ENCODE measurements at places on chromosomes 3 and 15.

DNA sequence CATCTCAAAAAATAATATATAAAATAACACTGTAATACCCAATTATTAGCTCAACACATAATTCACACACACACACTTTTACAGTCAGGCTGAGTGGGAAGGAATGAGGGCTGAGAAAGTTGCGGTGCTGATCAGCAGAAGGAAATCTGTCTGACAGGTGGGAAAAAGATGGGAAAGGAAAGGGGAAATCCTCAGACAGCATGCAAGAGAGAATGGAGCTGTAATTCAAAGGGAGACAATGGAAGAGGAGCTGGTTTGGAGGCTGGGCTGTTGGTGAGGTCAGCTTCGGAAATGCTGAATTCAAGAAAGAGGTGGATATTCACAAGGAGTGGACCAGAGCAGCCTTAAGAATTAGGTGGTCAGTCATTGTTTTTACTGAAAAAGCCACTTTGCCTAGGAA is 121.6 kb upstream of the LMOD3 start:
- DNase-seq, result no peak

- no peak for DNase-seq
Measured at GRCh38 chr15:99657996-99658395, 75.2 kb downstream of the LYSMD4 start.

- DNase-seq, result no peak
Measured at GRCh38 chr15:68552773-68553172, 26.0 kb upstream of the CORO2B start.

GRCh38 chr3:125102470-125102869 is 46.7 kb upstream of the HEG1 start:
- no peak for DNase-seq

DNA sequence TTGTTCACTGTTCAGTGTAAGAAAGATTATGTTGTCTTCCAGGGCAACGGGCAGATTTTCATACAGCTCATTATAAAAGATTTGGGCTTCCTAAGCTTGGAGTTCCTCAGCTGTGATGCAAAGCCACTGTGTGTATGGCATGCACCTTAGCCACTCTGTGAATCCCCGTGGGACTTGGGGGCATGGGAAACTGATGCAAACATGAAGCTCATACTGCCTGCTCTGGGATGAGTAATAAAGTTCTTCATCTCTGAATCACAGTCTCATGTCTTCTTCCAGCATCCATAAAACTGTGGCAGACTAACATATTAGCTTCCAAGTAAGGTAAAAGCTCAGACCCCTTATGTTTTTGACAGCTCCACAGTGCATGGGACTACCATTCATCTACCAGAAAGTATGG is 154.3 kb upstream of the RORA start:
- no peak for DNase-seq

- DNase-seq, result no peak
Measured at GRCh38 chr3:24323272-24323671, 171.4 kb downstream of the THRB start.

- DNase-seq, result no peak
Measured at GRCh38 chr3:65052101-65052500, 364.3 kb upstream of the ADAMTS9 start.

DNA sequence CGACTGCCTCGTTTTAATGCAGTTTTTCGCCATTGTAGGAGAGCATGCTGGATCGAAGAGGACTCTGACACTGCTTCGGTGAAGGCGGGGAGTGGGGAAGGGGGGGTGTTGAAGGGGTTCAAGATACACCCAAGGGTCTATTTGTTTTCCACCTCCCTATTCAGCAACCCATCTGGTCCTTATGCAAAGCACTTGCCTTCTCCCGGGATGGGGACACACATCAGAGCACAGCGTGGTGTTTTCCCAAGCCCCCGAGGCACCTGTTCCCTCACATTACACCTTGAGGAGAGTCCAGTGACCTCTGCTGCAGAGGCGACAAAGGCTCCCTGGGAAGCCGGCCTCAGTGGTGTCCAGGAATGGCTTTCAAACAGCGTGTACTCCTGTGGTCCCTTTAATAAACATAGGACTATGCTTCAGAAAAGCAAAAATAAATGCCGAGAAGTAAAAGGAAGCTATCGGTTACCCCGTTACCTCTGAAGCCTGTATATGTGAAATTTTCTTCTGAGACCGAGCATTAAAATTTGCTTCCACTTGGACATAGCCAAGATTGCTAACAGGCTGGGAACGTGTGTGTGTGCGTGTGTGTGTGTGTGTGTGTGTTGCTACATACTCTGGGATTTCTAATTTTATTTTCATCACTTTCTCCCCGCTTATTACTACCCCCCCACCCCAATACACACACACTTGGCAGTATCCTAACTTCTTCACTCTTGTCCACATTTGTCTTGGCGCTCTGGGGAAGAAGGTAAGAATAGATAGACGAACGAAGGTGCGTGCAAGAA is 53.2 kb downstream of the CCDC54 start:
- no peak for DNase-seq

DNA sequence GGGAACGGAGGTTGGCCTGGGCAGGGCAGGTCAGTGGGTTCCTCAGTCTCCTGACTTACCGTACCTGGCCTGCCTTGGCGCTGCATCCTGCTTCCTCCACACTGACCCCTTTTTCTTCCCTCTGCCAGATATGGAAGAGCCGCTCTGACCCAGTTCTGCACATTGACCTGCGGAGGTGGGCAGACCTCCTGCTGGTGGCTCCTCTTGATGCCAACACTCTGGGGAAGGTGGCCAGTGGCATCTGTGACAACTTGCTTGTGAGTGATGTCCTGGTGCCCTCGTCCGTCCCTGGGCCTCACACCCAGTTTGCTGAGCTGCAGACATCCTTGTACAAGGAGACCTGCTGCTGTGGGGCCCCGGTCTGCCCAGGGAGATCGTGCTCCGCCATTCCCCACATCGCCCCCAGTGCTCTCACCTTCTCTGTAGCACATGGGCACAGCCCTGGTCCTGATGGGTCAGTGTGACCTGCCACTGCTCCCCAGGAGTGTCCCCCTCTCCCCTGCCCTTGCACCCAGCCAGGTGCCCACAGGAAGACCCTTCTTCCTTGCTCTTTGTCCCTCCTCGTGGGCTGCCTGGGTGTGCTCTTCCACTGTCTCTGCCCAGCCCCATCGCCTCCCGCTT is 21.0 kb downstream of the PPCDC start:
- DNase-seq, result no peak

- DNase-seq, result no peak
Measured at GRCh38 chr15:59315914-59316451, 56.7 kb downstream of the MYO1E start.

GRCh38 chr15:28984421-28985315 is 98.9 kb downstream of the APBA2 start:
- DNase-seq, result no peak

- no peak for DNase-seq
Measured at GRCh38 chr3:976006-976405, 116.8 kb upstream of the CNTN6 start.

GRCh38 chr3:115877615-115877899 is 254.2 kb downstream of the GAP43 start:
- DNase-seq, result no peak

DNA sequence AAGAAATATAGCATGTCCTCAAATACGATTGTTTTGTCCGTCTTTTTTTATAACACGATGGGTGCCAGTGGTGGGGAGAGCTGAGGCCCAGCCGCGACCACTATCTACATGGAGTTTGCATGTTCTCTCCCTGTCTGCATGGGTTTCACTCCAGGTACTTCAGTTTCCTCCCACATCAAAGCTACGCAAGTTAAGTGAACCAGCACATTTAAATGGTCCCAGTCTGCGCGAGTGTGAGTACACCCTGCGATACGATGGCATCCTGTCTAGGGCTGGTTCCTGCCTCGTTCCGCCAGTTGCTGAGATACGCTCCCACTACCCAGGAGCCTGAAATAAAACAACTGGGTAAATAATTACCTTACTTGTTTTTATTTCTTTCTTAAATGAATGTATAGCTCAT is 40.6 kb downstream of the ATP13A3 start:
- DNase-seq, result no peak

Measured in DMS 273 treated with DMSO at 0.1 percent for 48 hours (cell line).